Mesenteric fat pad (tissue), 1 donor: ENCODE measurements at places on chromosomes 3 and 15. TPM values are rescaled to one million over a fixed set of nuclear protein-coding genes. Genes with fewer than 3 reads are reported as not detected.

Gene GCNT3
- total RNA-seq, result 0.55 TPM

DNA sequence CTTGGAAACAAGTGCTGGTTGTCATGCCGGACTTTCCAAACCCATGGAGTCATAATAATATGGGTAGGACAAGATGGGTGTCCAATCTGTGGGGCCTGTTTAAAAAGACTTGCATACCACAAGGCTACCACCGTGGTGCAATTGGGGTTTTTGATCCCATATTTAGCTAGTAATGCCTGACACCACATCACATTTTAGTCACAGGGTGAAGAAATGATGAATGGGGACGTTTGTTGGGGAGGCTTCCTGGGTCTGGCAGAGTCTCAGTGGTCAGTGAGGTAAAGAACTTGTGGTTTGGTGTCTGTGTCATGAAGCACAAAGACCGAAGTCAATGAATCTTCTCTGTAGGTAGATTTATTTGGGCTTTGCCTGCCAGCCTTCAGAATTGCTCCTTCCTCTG is 31.0 kb downstream of the P3H2 start:
- no peak for DNase-seq

DNA sequence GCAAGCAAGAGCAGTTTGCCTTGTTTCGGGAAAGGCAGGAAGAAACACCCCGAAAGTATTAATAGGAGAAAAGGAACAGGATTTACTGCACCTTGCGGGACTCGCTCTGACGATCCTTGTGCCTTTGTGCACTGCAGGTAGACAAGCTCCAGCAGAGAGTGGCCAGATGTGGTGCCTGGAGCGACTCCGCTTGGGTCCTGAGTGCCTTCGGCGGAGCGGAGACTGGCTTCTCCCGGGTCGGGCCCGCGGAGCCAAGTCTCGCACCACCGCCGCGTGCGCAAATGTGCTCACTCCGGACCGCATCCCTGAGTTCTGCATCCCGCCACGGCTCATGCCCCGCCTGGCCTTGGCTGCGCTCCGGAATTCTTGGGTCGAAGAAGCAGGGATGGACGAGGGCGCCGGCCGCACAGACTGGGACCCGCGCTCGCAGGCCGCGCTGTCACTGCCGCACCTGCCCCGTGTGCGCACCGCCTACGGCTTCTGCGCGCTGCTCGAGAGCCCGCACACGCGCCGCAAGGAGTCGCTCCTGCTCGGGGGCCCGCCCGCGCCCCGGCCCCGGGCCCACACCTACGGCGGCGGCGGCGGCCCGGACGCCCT is 769 bp downstream of the C2CD4A start:
- DNase-seq, result no peak

Gene USP50
- 1.1 TPM for total RNA-seq

Gene TUBGCP4
- total RNA-seq, result 13.5 TPM
